A549 (cell line): ENCODE measurements at places on chromosomes 6 and 20.

DNA sequence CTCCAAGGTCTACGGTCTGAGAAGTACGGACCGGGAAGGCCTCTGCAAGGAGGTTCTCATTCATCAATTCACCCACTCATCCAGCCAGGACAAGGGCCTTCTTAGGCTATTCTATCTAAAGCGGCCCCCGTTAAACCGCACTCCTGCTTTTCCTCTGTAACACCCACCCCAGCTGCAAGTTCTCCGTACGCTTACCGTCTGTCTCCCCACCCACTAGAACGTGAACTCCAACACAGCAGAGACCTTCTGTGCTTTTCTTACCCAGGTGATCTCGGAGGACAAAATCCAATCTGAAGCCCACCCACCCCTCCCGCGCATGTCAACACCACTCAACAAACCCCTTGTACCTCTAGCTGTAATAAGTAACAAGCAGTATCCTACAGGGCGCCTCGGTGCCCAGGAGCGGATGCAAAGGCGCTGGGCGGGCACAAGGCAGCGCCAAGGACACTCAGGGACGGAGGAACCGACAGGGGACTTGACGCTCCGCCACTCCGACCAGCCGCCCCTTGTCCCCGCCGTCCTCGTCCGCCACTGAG, 351 bp downstream of the AURKA start:
- peak; percentile 3 for DNase-seq

GRCh38 chr20:3452690-3453089, 18.1 kb upstream of the ATRN start:
- no peak for DNase-seq

GRCh38 chr6:80640176-80640575, 533.7 kb downstream of the BCKDHB start:
- DNase-seq, result no peak

DNA sequence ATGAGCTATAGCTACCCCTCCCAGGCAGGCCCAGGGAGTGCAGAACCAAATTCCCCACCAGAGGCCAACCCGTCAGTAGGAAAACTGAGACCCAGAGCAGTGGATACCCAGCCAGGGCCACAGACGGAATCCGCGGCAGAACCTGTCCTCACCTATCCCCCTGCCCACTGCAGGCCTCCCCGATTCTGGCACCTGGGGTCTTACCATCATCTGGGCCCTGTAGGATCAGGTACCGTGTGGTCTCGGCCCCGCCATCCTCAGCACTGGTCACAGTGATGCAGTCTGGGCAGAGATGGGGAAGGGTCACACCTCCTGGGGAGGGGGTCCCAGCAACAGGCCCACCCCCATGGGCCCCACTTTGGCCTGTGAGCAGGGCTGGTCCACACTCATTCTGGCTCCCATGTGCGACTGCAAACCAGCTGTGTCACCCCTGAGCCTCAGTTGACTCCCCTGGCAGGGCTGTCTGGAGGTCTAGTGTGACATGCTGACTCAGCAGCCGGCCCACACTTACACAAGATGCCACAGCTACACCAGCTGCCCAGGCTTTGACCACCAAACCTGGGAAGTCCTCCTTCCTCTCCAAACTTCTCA, 3.8 kb downstream of the ZNF335 start:
- no peak for DNase-seq

DNA sequence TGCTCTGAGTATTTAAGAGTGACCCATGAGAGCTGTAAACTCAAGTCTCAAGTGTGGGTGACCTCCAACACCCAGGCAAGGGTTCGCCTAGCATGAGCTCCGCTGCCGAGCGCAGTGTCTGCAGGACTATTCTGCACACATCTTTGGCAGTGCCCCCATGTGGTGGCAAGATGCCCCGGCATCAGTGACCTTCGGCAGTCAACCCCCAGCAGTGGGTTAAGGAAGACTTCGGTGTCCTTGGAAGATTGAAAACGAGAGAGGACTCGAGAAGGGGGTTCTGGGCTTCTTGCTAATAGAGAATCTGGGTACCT, 43.1 kb downstream of the RBM38 start:
- no peak for DNase-seq

DNA sequence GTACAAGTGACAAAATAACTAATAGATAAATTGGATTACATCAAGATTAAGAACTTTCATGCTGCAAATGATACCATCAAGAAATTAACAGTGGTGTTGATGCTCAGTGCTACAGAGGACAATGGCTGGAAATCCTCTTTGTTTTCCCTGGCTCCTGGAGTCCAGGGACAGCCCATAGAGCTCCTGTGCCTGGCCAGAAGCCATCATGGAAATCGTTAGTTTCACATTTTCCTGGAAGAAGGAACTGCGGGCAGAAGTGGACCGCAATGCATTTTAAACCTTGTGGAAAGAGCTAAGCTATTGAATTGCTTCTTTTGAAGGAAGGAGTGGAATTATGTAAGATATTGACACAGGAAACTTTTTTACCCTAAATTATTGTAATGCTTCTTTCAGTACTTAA, 276.0 kb downstream of the GJA1 start:
- DNase-seq, result no peak

- no peak for DNase-seq
These were observed 237.6 kb downstream of the SMOC2 start for GRCh38 chr6:168678588-168678987.

DNA sequence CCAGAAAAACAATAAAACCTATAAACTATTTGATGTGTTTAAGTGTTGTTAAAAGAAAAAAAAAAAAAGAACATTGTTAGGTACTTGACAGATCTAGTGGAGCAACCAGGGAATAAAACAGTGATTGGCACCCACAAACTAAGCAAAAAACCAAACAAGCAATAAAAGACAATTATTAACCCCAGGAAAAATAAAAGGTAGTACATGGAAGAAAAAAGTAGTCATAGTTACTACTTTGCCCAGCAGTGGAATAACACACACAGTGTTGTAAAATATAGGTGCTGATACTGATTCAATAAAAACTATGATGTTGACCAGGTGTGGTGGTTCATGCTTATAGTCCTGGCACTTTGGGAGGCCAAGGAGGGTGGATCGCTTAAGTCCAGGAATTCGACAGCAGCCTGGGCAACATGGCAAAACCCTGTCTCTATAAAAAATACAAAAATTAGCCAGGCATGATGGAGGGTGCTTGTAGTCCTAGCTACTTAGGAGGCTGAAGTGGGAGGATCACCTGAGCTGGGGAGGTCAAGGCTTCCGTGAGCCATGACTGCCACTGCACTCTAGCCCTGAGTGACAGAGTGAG, 43.9 kb downstream of the PIGU start:
- no peak for DNase-seq
